ENCODE measurements at places on chromosomes 11 and 22. TPM values are rescaled to one million over a fixed set of nuclear protein-coding genes. Genes with fewer than 3 reads are reported as not detected.
A peak's percentile ranks its signal among the peaks of the same experiment; 100 is the strongest.

GRCh38 chr11:8262552-8263108 lies 1.0 kb downstream of the LMO1 start:
- DNase-seq = peak; percentile 66

DNA sequence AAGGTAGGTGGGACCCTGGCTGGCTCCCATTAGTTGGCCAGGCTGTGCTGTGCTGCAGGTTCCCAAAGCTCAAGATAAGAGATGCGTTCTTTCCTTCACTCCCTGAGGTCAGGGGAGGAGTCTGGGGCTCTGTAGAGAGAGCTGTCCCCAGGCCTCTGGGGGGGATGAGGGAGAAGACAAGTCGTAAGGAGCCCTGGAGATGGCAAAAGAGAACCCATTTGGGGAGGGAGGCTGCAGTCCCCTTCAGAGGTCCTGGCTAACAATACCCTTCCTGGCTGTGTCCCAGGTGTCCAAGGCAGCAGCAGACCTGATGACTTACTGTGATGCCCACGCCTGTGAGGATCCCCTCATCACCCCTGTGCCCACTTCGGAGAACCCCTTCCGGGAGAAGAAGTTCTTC lies 916 bp downstream of the GNG3 start:
- DNase-seq = no peak

TXNRD2 gene
- not detected for total RNA-seq

DNA sequence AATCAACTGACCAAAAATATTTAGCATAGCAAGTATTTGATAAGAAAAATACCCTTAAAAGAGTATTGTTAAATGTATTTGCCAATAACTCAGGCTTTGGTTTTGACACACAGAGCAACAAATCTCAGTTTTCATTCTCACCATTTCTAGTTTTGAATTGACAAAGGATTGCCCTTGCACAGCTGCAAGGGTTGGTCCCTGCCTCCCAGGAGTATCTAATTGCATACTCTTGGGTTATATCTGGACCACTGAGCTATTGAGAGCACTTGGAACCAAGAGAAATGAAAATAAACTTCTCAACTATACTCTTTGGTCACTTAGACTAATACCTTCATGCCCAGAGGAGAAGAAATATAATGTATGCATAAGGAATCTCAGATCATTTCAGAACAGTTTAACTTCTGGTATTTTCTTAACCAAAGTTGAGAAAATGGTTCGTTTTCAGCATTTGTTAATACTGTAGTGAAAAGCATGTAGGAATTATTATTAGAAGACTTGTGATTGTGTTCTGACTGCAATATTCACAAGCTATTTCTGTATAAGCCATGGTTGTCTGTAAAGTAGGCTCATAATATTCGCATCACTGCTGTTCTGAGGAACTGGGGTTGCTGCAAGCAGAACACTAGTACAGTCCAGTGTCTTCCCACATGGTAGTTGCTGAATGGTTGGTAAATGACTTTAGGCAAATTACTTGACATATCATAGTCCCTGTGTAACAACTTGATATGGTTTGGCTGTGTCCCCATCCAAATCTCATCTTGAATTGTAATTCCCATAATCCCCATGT lies 7.9 kb downstream of the C2CD3 start:
- DNase-seq = no peak

GRCh38 chr11:116465056-116465455 lies 307.7 kb downstream of the BUD13 start:
- DNase-seq = no peak

- DNase-seq = no peak
Measured at GRCh38 chr11:33893711-33894397, 2.0 kb upstream of the LMO2 start.

GRCh38 chr11:126697936-126698335 lies 302.6 kb downstream of the KIRREL3 start:
- no peak for DNase-seq

GRCh38 chr11:30260813-30261212 lies 30.0 kb downstream of the FSHB start:
- no peak for DNase-seq

E2F8 gene
- 2.1 TPM for total RNA-seq

- DNase-seq = no peak
Measured at GRCh38 chr11:25612806-25613205, 719.1 kb upstream of the ANO3 start.

HBB gene
- total RNA-seq = not detected

- DNase-seq = peak; percentile 80
Measured at GRCh38 chr11:63564784-63565350, 1.7 kb upstream of the PLAAT2 start.

- no peak for DNase-seq
Measured at GRCh38 chr11:76763573-76764346, 19.4 kb upstream of the TSKU start.

DNA sequence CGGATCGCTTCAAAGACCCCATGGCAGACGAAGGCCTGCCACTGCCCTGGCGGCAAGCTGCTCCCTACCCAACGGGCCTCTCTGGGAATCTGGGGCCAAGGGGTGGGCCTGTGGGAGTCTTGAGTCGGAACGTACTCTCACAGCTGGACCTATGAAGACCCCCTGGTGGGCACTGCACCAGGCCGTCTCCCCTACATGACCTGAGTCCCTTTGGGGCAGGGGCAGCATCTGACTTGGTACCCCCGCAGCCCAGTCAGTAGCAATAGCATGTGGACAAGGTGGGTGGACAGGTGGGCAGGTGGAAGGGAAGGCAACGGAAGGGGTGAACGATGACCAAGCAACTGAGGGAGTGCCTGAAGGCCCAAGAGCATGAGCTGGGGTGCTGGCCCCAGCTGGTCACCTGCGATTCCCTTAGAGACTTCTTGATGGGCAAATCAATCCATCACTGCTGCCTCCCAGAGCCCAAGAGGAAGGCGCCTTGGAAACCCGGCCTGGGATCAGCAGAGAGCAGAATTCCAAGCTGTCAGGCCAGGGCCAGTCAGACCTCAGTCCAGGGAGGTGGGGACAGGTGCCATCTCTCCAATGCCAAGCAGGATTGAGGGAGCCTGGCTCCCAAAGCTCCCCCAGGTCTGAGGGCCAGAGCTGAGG lies 35.3 kb downstream of the ARAP1 start:
- DNase-seq = no peak

- no peak for DNase-seq
Measured at GRCh38 chr11:29750392-29750791, 266.4 kb downstream of the KCNA4 start.

- DNase-seq = peak; percentile 88
Measured at GRCh38 chr11:124763156-124763947, 1.3 kb upstream of the ESAM start.

DNA sequence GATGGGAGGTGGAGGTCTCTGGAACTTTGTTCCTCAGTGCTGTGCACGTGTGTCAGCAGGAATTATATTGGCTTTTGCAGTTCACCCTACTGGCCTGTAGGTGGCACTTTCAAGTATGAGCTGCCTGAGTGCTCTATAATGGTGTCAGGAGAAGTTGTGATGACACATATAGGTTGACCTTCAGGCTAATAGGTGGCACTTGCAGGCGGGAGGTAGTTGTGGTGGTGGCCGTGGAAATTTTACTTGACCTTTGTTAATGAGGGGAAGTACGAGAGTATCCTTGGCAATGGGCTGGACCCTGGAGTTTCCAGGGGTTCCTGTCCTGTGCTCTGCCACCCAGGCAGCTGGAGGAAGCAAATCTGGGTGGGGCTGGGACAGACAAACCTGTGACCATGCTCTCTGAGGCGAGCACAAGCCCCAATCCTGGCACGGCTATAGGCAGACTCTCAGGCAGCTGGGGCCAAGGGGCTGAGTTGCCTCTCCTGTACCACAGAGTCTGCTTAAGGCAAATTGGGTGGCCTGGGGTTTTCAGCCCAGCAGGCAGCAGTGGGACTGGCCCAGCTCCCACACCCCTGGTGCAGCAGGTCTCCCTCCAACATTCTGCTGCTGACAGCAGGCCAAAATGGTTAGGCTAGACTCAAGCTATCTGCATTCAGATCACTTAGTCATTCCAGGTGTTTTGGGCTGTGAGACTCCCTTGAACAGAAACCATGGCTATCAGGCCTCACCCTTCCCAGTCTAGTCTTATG lies 147.5 kb upstream of the CTSC start:
- peak; percentile 49 for DNase-seq

WT1 gene
- 0.24 TPM for total RNA-seq

GRCh38 chr11:9001736-9002135 lies 2.1 kb downstream of the NRIP3 start:
- peak; percentile 40 for DNase-seq

- no peak for DNase-seq
Measured at GRCh38 chr11:113563766-113564526, 88.7 kb upstream of the DRD2 start.

KCNJ5 gene
- total RNA-seq = 1.00 TPM

- DNase-seq = no peak
Measured at GRCh38 chr11:46306296-46306853, 28.9 kb downstream of the CREB3L1 start.

GRCh38 chr11:110380836-110381622 lies 48.7 kb upstream of the FDX1 start:
- DNase-seq = no peak

CST6 gene
- total RNA-seq = 3.0 TPM

GRCh38 chr11:34219941-34220370 lies 114.5 kb downstream of the NAT10 start:
- DNase-seq = no peak

SYT12 gene
- total RNA-seq = 0.08 TPM

- no peak for DNase-seq
Measured at GRCh38 chr11:113341388-113342165, 27.2 kb downstream of the TTC12 start.

OR4D5 gene
- total RNA-seq = 0.77 TPM

GRCh38 chr11:118281284-118281683 lies 17.2 kb upstream of the MPZL2 start:
- DNase-seq = no peak

- DNase-seq = no peak
Measured at GRCh38 chr11:80846442-80846841, 1405.6 kb upstream of the TENM4 start.

MLC1 gene
- 8.2 TPM for total RNA-seq

- no peak for DNase-seq
Measured at GRCh38 chr11:97860237-97860636, 1160.5 kb upstream of the CNTN5 start.

- DNase-seq = no peak
Measured at GRCh38 chr11:122150216-122151124, 34.5 kb upstream of the BLID start.

THY1 gene
- 43.3 TPM for total RNA-seq

DNA sequence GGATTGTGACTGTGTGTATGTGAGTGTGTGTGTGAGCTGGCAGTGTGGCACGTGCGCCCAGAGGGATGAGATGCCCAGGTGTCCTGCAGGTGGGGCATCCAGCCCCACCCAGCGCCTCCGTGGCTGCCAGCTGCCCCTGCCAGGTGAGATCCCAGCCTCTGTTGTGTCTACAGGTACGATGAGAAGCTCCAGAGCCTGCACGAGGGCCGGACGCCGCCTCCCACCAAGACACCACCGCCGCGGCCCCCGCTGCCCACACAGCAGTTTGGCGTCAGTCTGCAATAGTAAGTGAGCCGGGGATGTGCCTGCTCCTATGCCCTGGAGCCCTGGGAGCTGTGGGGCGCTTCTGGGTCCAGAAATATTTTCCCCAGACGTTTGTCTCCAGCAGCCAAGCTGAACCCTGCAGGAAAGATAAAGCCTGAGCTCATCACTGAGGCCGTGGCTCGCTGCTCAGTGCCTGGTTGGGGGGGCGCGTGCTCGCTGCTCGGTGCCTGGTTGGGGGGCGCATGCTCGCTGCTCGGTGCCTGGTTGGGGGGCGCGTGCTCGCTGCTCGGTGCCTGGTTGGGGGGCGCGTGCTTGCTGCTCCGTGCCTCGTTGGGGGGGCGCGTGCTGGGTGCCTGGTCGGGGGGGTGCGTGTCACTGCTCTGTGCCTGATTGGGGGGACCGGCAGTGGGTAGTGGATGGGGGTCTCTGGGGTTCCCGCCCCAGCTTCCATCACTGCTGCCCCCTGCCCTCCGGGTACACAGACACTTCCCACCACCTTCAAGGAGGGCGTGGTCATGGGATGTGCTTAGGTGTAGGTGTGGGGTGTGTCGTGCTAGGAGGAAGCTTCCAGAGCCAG lies 73.2 kb downstream of the ARHGAP8 start:
- DNase-seq = no peak

DNA sequence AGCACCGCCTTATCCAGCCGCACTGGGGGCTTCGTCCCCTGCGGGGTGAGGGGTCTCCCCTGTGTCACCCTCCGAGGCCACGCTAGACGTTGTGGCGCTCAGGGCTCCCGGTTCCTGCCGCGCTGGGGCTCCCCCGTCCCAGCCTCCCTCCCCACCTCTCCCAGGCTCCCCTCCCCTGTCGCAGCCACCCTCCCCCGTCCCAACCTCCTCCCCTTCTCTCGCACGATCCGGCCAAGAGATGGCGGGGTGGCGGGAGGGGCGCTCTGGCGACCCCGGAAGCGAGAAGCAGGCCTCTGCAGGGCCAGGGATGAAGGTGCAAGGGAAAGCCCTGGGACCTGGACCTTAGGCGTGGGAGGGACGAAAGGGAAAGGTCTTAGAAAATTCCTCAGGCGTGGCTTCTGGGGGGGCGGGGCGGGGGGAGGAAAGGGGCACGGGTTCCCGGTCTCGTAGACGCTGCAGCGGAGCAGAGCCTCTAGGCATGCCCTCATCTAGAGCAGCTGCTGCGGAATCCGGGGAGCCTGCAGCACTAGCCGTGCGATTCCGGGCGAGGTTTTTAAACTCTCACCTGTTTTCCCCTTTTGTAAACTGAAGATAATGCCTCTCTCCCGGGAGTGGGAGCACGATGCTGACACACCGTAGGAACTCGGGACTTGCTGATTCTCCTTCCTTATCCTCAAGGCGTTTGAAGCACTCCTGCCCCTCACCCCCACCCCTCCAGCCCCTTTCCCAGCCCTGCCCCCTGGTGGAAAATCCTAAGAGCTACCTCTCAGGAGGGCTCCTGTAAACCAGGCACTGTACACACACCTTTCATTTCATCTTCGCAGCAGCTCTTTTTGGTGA lies 14.4 kb downstream of the KCNJ5 start:
- DNase-seq = peak; percentile 65

ROM1 gene
- 1.9 TPM for total RNA-seq

GGT1 gene
- 59.4 TPM for total RNA-seq

DNA sequence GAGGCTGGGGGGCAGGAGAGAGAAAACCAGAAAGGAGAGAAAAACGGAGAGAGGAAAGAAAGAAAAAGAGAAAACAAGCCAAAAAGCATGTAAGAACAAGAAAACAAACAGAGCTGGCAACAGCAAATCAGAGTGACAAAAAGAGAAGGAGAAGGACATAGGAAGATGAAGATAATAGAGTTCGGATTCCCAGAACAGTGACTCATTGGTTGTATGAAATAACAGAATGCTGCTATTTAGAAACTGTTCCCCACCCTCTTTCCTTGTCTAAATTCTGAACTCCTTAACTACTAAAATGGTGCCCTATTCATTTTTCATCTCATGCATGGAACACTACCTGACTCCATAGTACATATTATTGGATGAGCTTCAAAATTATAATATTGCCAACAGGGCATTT lies 317.4 kb downstream of the C11orf87 start:
- no peak for DNase-seq

SMDT1 gene
- 10.8 TPM for total RNA-seq

GRCh38 chr22:50525858-50526107 lies 385 bp upstream of the SCO2 start:
- DNase-seq = no peak

- no peak for DNase-seq
Measured at GRCh38 chr22:26702906-26703830, 45.8 kb downstream of the MIAT start.

OR5B17 gene
- not detected for total RNA-seq

MRGPRX4 gene
- total RNA-seq = not detected

- peak; percentile 38 for DNase-seq
Measured at GRCh38 chr11:25860677-25861450, 471.1 kb upstream of the ANO3 start.

OR8D1 gene
- total RNA-seq = not detected

GRCh38 chr11:57476047-57476756 lies 15.9 kb downstream of the RTN4RL2 start:
- peak; percentile 60 for DNase-seq

- DNase-seq = no peak
Measured at GRCh38 chr22:48407256-48407955, 1420.3 kb downstream of the BRD1 start.

OR5A1 gene
- not detected for total RNA-seq

All from hepatocyte (in vitro differentiated cells).